ENCODE measurements at places on chromosomes 5 and 9.

DNA sequence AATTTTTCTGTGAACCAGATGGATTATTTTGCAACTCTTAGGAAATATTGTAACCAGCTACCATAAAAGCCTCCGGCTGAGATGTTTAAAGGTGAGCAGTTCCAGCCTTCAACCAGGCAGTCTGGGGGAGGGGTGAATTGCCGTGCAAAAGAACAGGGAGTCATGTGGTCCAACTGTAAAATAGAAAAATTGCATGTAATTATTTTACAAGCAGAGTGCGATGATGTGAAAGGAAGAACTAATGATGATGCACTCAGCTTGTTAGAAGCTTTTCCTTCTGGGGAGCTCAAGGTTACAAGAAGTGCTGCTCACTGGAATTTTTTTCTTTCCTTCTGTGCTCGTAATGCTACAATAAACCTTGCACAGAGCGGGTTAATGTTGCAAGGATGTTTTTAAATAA lies 188.7 kb upstream of the ITGA1 start:
- DNase-seq: no peak

GRCh38 chr5:79561525-79561893 lies 47.6 kb upstream of the HOMER1 start:
- DNase-seq: no peak

DNA sequence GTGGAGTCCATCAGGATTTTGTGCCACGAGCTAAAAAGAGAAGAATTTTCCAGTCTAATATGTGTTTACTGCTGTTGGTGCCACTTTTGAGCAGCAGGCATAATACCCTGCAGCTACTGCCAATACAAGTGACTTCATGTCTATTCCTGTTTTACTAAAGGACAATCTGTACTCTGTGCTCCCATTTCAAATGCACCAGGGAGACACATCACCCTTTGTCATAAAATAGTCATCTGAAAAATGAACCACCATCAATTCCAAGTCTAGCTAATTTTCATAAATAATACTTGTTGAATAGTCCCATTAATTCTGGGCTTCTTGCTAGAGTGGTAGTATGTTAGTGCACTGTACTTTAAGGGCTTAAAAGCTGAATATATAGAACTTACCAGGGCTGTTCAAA lies 8.9 kb upstream of the PKD2L2 start:
- DNase-seq: no peak

- no peak for DNase-seq
These were observed 19.9 kb downstream of the ERBIN start for GRCh38 chr5:65946198-65946745.
